Ovary (tissue), 10 donors: ENCODE measurements at places on chromosomes 11 and 22. TPM values are rescaled to one million over a fixed set of nuclear protein-coding genes. Genes with fewer than 3 reads are reported as not detected.

ENTHD1 gene
- total RNA-seq, result not detected

CYTH4 gene
- 14.5 TPM for total RNA-seq

IL10RA gene
- 2.2 TPM for total RNA-seq

CCDC87 gene
- total RNA-seq, result 0.33 TPM

DDTL gene
- 5.1 TPM for total RNA-seq

DNA sequence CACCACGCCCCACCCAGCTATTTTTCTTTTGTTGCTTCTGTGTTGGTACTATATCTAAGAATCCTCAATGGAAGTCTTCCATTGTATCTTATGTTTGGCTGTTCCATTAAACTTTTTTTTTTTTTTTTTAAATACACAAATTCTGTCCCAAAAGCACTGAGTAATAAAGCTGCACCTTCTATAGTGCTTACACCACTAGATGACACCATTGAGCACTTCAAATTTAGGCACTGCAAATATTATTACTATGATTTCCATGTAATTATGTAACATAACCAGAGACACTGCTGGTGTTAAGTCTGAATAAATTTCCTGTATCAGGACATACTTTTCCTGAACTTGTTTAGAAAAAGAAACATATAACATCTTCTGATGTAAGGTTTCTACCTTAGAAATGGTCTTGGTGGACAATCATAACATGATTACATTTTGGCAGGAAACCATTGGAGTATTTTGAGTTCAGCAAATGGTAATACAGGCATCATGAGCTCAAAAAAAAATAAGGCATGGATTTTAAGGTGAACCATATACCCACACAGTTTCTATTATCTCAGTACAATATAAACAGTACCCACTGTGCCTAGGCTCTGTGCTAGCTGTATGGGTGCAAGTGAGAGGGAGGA is 110.5 kb downstream of the ATG16L2 start:
- no peak overlapping the region for H3K27ac ChIP-seq
- no peaks in the 10 kb centered on the region for H3K36me3 ChIP-seq
- H3K4me1 ChIP-seq, result peaks cover 5% of the 10 kb centered on the region
- no peak for DNase-seq

- no peaks in the 10 kb centered on the region for H3K36me3 ChIP-seq
- peaks cover 62% of the 10 kb centered on the region for H3K4me1 ChIP-seq
- no peak overlapping the region for H3K4me3 ChIP-seq
These were observed 50.3 kb upstream of the TTLL12 start for GRCh38 chr22:43237280-43237679.

DNA sequence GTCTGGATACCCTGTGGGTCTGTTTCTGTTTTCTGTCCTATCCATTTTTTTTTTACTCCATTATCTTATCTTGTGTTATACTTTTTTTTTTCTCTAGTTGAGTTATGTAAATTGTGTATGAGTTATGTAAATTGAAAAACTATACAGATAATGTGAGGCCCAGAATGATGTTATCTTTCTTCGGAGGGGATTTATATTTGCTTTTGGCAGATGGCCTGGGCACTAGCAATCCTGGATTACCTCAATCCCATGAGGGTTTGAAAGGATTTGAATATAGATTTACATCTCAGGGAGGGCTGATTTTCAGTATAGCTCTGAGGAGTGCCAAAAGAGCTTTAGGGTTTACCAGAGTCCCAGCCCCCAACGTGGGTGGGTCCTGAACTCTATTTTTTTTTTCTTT is 71.0 kb downstream of the CSTPP1 start:
- H3K4me3 ChIP-seq, result no peak overlapping the region
- H3K27ac ChIP-seq, result no peak overlapping the region
- peaks cover 2% of the 10 kb centered on the region for H3K4me1 ChIP-seq

DNA sequence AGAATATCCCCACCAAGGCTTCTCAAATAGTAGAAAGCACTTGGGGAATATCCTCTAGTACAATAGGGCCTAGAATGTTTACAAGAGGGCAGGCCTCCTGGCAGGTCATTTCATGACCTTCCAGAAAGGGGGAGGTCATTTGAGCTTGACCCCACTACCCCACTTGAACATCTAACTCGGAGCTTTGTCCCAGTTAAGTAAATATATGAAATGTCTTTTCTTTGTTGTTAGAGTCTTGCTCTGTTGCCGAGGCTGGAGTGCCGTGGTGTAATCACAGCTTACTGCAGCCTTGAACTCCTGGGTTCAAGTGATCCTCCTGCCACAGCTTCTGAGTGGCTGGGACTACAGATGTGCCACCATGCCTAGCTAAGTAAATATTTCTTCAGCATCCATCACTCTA is 108.4 kb downstream of the ABTB2 start:
- H3K27me3 ChIP-seq, result no peaks in the 10 kb centered on the region
- DNase-seq, result no peak
- H3K4me1 ChIP-seq, result no peaks in the 10 kb centered on the region
- no peaks in the 10 kb centered on the region for H3K36me3 ChIP-seq
- no peak overlapping the region for H3K4me3 ChIP-seq

GRCh38 chr11:126194121-126194543 is 17.3 kb downstream of the RPUSD4 start:
- no peak overlapping the region for H3K27ac ChIP-seq
- no peaks in the 10 kb centered on the region for H3K27me3 ChIP-seq
- no peaks in the 10 kb centered on the region for H3K36me3 ChIP-seq
- peak; percentile 73 for DNase-seq
- H3K4me1 ChIP-seq, result no peaks in the 10 kb centered on the region

DNA sequence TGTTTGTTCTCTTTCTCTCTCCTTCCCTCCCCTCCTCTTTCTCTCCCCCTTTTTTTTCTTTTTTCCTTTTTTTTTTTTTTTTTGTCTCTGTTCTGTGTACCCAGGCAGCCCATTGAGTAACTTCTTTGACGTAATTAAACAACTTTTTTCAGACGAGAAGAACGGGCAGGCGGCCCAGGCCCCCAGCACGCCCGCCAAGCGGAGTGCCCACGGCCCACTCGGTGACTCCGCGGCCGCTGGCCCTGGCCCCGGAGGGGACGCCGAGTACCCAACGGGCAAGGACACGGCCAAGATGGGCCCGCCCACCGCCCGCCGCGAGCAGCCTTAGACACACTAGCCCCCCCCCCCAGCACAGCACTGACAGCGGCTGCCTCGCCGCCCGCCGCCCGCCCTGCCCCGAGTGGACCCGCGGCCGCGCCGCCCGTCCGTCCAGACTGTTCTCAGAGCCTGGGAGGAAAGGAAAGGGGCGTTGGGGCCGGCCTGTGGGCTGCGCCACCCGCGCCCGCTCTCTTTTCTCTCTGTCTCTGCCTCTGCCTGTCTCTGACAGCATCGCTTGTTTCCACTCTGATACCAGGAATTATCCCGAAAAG is 26.1 kb downstream of the MOB2 start:
- DNase-seq, result peak; percentile 90
- peak overlapping the region; percentile 53 for H3K4me3 ChIP-seq
- H3K36me3 ChIP-seq, result no peaks in the 10 kb centered on the region
- H3K27ac ChIP-seq, result peak overlapping the region; percentile 80

DNA sequence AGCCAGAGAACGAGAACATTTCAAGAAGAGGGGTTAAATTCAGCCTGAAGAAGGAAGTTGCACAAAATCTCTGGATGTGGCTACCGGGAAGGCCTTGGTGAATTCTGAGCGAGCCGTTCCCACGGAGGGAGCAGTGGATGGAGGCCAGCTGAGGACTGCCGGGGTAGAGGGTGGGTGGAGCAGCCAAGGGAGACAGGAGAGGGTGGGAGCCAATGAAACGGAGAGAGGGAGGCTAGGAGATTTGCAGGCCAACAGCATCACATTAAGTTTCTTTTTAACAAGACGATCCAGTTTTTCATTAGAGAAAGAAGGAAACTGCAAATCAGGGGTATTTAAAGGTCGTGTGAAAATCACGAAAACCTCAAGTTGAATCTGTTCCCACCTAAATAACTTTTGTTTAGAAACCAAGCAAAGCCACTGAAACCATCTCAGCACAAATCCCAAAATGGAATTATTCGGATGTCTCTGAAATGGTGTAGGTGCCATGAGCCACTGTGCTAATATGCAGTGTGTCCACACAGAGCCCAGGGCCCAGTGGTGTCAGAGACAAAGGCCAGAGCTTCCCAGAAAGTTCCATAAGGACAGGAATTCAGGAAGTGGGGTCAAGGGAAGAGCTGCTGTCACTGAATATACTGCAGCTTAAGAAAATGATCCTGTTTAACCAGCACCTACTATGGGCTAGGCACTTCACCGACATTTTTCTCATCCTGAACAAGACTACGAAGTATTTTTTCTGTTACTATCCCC is 59.7 kb upstream of the SLC35C1 start:
- peak; percentile 84 for DNase-seq
- H3K36me3 ChIP-seq, result no peaks in the 10 kb centered on the region
- no peaks in the 10 kb centered on the region for H3K4me1 ChIP-seq
- H3K27ac ChIP-seq, result no peak overlapping the region
- no peaks in the 10 kb centered on the region for H3K27me3 ChIP-seq

GRCh38 chr22:23681026-23681809 is 9.6 kb upstream of the RGL4 start:
- no peaks in the 10 kb centered on the region for H3K4me1 ChIP-seq
- DNase-seq, result no peak
- no peak overlapping the region for H3K27ac ChIP-seq
- no peaks in the 10 kb centered on the region for H3K36me3 ChIP-seq
- H3K4me3 ChIP-seq, result no peak overlapping the region

DNA sequence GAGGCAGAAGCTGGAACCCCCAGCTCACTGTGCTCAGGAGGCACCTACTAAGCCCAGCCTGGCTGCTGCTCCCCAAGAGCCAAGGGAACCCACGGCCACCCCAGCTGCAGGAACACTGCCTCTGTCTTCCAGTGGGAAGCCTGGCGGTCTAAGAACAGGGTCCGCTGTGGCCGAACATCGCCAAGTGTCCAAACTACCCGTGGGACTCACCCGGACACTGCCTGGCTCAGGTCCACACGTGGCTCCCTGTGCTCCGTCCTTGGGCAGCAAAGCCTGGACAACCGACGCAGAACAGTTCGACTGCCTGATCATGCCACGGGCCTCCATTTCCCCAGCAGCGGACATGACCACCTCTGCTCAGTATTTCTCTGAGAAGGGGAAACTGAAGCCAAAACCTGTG is 747.0 kb downstream of the BRD1 start:
- H3K36me3 ChIP-seq, result no peaks in the 10 kb centered on the region
- no peaks in the 10 kb centered on the region for H3K27me3 ChIP-seq
- DNase-seq, result no peak
- H3K4me1 ChIP-seq, result no peaks in the 10 kb centered on the region
- H3K27ac ChIP-seq, result no peak overlapping the region

DNA sequence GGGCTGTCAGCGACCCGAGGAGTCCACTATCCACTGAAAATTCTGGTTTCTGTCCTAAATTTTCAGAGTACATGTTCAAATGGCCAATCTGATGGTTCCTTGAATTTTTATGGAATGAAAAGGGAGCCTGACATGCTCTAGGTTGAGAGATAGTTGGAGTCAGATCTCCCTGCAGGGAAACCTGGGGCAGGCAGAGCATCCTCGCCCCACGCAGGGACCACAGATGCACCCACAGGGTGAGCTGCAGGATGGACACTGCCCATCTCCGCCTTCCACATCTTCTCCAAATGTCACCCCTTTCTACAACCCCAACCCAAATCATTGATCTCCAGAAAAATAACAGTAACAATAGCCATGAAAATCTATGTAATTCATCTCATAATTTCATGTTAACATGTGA is 114.2 kb upstream of the IGLL5 start:
- H3K4me3 ChIP-seq, result no peak overlapping the region
- H3K36me3 ChIP-seq, result no peaks in the 10 kb centered on the region
- no peak for DNase-seq
- no peaks in the 10 kb centered on the region for H3K27me3 ChIP-seq
- H3K27ac ChIP-seq, result no peak overlapping the region

DNA sequence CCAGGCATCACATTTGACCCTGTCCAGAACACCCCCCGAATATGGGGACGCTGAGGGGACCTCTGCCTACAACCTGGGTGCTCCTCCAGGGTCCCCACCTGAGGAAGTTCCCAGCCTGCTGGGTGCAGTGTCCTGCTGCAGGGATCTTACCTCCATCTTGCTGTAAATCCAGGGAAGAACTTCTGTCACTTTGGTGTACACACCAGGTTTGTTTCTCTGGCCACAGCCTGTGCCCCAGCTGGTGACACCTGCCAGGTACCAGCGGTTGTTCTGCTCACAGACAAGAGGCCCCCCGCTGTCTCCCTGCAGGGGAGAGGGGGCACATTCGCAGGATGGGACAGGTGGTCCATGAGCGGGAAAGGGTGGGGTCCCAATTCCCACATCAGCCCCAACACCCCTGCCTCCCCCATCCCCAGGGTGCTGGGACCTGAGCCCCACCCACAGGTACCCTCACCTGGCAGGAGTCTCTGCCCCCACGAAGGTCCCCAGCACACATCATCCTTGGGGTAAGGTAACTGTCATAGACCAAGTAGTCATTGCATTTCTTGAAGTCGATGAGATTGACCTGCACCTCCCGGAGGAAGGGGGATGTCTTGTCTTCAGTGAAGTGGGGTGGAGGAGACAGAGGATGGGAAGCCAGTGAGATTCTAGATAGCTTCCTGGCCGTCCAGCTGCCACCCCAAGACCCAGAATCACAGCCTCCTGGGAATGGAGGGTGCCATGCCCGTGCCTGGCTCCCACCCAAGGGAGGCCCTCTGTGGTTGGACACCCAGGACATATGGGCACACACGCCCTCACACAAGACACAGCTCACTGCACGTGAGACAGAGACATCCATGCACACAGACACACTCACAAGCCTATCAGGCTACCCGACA is 25.5 kb downstream of the TMPRSS13 start:
- DNase-seq, result no peak
- H3K36me3 ChIP-seq, result no peaks in the 10 kb centered on the region
- H3K27me3 ChIP-seq, result no peaks in the 10 kb centered on the region
- no peak overlapping the region for H3K27ac ChIP-seq
- peaks cover 6% of the 10 kb centered on the region for H3K4me1 ChIP-seq

GRCh38 chr11:88522624-88523385 is 185.3 kb upstream of the CTSC start:
- no peaks in the 10 kb centered on the region for H3K27me3 ChIP-seq
- no peak overlapping the region for H3K4me3 ChIP-seq
- no peaks in the 10 kb centered on the region for H3K4me1 ChIP-seq
- H3K27ac ChIP-seq, result no peak overlapping the region
- DNase-seq, result no peak
- H3K36me3 ChIP-seq, result no peaks in the 10 kb centered on the region

GRCh38 chr11:11937957-11938356 is 70.5 kb downstream of the DKK3 start:
- DNase-seq, result no peak
- no peaks in the 10 kb centered on the region for H3K36me3 ChIP-seq
- H3K4me3 ChIP-seq, result no peak overlapping the region
- no peak overlapping the region for H3K27ac ChIP-seq
- H3K27me3 ChIP-seq, result no peaks in the 10 kb centered on the region
